ENCODE measurements at places on chromosomes 5 and 9.

- DNase-seq: no peak
Measured at GRCh38 chr5:132479111-132479951, 11.2 kb downstream of the IRF1 start.

GRCh38 chr5:122844910-122845228 lies 544 bp upstream of the SNX24 start:
- DNase-seq: no peak

DNA sequence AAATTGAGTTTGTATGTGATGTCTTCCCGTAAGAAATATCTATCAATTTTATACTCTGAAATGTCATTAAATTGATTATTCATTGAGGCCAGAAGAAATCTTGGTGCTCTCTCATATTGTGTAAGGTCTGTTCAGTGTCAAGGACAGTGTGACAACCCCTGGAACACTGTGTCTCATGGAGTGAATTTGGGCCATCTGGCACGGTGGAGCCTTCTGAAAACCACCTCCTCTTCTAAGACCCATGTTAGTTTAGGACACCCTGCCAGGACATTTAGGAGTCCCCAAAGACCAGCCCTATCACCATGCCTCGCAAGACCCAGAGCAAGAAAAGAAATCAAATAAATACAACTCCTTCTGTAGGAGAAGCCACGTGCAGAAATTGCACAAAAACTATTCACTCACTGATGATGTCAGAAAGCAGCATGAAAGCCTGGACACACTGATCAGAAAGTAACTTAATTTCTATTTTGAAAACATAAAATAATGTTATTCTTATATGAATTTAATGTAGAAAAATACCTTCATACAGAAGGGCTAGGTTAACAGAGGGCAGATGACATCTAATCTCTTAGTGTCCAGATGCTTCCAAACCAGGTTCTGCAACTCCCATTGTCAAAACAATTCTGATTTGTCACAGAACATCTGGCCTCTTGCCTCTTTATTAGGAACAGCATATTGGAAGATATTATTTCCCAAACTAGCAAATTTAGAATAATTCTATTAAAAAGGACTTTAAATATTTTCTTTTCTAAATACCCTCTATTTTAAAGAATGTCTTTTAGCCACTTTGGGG lies 298.8 kb downstream of the NR2F1-AS1 start:
- no peak for DNase-seq

DNA sequence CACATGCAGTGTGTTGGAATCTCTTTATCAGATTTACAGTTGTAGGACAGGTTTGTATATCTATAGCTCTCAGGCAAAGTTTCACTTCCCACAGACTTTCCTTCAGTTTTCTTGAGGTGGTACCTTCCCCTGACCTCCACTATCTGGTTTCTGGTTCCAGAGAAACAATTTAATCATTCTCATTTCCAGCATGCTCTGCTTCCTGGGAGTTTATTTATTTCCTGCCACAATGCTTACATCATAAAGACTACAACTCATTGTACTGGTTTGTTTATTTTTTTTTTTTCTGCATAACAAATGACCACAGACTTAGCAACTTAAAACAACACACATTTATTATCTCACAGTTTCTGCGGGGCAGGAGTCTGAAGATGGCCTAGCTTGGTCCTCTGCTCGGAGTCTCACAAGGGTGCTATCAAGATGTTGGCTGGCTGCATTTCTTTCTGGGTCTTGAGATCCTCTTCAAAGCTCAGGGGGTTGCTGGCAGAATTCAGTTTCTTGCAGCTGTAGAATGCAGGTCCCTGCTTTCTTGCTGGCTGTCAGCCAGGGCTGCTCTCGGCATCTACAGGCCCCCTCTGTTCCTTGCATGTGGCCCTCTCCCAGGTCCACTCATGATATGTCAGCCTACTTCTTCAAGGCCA lies 247.7 kb downstream of the ENC1 start:
- DNase-seq: no peak

- DNase-seq: no peak
Measured at GRCh38 chr5:72355706-72356299, 35.6 kb downstream of the PTCD2 start.

- DNase-seq: no peak
Measured at GRCh38 chr9:81145331-81145963, 543.9 kb downstream of the TLE1 start.

GRCh38 chr5:25881318-25882036 lies 1156.9 kb downstream of the CDH9 start:
- no peak for DNase-seq

DNA sequence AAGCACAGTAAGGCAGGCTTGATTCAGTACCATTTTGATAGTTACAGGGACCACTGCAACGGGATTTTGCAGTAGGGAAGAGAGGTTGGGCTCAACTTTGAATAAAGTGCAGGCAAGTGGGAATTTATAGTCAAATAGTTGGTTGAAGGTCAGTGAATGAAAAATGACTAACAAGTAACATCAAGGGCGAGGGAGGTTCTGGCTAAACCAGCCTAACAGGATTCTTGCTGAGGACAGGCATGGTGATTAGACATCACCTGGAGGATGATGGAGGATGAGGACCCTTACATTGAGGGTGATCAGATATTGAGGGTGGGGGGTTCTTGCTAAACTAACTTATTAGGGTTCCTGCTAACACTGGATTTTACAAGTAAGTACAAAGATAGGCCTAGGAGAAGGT lies 66.1 kb upstream of the SMC5 start:
- no peak for DNase-seq

GRCh38 chr9:27276193-27277030 lies 20.5 kb downstream of the EQTN start:
- no peak for DNase-seq

DNA sequence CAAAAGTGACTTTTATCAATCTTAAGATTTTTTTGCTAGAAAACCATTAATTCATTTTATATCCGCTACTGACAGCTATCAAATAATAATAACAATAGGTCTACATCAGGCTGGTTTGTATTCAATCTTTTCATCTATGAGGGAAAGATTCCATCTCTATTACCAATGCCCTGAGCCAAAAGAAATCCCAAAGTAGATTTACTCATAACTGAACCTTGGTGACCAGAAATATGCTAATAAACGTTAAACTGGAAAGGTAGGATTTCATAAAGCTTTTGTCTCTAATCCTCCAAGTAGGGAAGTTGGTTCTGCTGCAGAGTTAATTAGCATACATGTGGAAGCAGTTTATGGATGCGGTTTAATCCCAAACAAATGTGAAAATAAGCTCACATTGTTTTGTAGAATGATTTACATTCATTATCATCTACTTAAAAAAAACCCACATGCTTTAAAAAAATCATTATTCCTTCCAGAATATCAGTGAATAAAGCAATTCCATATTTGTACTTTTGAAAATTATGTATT lies 715.5 kb downstream of the CETN3 start:
- no peak for DNase-seq

DNA sequence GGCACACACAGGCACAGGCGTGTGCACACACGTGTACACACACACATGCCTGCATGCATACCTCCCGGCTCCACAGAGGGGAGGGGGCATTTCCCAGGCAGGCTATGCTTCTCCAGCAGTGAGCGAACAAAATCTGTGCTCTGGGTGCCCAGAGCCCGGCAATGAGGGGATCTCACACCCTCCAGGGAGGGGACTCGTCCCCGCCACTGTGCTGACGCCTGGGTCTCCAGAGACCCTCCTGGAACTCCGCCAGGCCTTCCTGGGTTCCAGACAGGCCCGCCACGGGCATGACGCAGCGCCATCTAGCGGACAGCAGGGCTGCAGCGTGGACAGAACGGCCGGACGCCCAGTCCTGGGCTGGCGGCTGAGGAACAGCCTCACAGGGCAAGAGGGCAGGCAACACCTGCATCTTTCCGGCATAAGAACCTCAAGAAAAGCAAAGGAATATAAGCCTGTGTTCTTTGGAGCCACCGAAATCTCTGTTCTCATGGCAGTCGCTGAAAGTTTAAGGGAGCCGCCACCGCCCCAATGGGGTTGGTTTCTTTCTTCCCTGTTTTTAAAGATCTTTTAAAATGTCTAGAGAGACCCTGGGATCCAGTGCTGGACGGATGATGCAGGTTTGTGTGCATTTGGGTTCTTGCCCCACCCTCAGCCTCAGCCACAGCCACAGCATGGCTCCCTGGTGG lies 135.6 kb upstream of the PPP1R26 start:
- peak; percentile 10 for DNase-seq

- no peak for DNase-seq
Measured at GRCh38 chr5:37754976-37755375, 84.9 kb downstream of the GDNF start.

GRCh38 chr9:87864915-87865314 lies 17.8 kb upstream of the SPATA31E1 start:
- no peak for DNase-seq

- peak; percentile 75 for DNase-seq
Measured at GRCh38 chr9:129131300-129132145, 20.3 kb downstream of the PTPA start.

- no peak for DNase-seq
Measured at GRCh38 chr5:19694949-19695611, 292.9 kb downstream of the CDH18 start.

All from activated T-helper 9 cell treated with anti-CD3 and anti-CD28 coated beads, Interleukin-2, amount 50 U/mL, for 16 hours (primary cell).